Breast epithelium (tissue), 4 donors: ENCODE measurements at places on chromosomes 2 and 18.

DNA sequence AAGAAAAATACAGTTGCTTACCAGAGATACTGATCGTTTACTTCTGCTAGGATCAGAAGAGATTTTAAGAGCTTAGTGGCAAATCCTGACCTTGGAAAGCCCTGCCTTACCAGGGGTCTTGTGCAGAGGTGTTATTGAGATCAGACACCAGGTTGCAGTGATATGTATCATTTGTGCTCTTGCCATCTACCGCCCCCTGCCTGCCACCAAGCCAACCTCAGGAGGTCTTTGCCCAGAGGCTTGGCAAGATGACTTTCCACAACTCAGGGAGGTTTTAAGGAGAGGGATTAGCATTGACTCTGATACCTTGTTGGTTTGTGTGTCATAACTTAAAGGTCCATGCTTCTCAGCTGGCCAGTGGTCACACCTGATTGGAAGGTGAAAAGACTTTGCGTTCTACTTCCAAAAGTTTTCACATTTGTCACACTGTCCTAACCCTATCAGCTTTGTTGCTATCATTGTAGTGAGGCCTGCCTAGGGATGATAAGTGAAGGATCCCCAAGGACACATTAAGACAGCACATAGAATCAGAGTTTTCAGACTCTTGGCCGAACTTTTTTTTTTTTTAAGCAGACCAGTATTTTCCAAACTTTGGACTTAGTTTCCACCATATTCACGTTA lies 46.2 kb upstream of the MGAT5 start:
- H3K27ac ChIP-seq: no peak overlapping the region
- DNase-seq: no peak
- no peaks in the 10 kb centered on the region for H3K27me3 ChIP-seq
- H3K4me3 ChIP-seq: no peak overlapping the region

GRCh38 chr2:199861132-199861774 lies 10.3 kb upstream of the FTCDNL1 start:
- no peaks in the 10 kb centered on the region for H3K27me3 ChIP-seq
- H3K27ac ChIP-seq: no peak overlapping the region
- no peaks in the 10 kb centered on the region for H3K36me3 ChIP-seq
- no peaks in the 10 kb centered on the region for H3K4me1 ChIP-seq

GRCh38 chr2:61460163-61460562 lies 10.7 kb downstream of the USP34 start:
- no peaks in the 10 kb centered on the region for H3K4me1 ChIP-seq
- no peaks in the 10 kb centered on the region for H3K27me3 ChIP-seq
- H3K4me3 ChIP-seq: no peak overlapping the region
- H3K27ac ChIP-seq: no peak overlapping the region

- no peak overlapping the region for H3K4me3 ChIP-seq
- no peak for DNase-seq
- no peak overlapping the region for H3K27ac ChIP-seq
- no peaks in the 10 kb centered on the region for H3K27me3 ChIP-seq
Measured at GRCh38 chr2:236629961-236630872, 60.6 kb downstream of the ACKR3 start.

DNA sequence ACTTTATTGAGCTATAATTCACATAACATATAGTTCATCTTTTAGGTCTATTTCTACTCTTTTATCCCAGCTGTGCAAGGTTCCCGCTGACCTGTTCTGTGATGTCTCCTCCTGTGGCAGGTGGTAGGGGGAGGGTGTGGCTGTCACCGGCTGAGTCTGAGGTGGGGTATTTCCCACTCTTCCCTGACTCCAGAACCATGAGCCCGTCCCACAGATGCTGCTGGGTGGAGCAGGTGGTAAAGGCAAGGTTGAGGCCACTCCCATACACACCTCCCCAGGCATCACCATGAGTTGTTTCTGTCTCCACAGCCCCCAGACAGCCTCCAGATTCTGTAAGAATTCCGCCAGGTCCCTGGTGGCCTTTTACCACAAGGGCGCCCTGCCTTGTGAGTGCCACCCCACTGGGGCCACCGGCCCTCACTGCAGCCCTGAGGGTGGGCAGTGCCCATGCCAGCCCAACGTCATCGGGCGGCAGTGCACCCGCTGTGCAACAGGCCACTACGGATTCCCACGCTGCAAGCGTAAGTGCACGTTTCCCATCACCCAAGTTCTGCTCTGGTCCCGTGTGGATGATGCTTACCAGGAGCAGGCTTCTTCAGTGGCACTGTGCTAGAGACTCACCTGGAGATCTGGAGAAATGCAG lies 156.9 kb downstream of the LAMA3 start:
- no peaks in the 10 kb centered on the region for H3K27me3 ChIP-seq
- H3K36me3 ChIP-seq: no peaks in the 10 kb centered on the region
- no peak for DNase-seq

DNA sequence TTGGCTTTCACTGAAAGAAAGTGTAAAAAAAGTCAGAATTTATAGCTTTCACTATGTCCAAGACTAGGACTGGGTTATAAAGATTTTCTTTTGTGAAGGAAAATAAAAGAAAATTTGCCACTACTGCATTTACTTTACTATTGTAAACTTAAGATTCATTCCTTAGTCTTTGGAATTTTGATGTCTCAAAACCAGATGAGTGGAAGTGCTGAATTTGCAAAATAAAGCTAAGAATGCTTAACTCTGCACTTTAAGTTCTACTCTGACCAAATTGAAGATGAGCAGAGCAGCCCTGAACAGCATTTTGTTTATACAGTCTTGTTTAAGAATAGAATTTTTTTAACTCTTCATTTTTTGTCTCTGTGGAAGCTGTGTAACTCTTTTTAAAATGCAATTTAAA lies 102.4 kb downstream of the ICA1L start:
- H3K27me3 ChIP-seq: no peaks in the 10 kb centered on the region
- H3K36me3 ChIP-seq: no peaks in the 10 kb centered on the region
- H3K4me3 ChIP-seq: no peak overlapping the region
- no peaks in the 10 kb centered on the region for H3K4me1 ChIP-seq
- no peak overlapping the region for H3K27ac ChIP-seq
